ENCODE measurements at places on chromosomes 11 and 22.

- no peak for DNase-seq
Observed at GRCh38 chr11:77308838-77309237, 7.4 kb upstream of the GDPD4 start.

DNA sequence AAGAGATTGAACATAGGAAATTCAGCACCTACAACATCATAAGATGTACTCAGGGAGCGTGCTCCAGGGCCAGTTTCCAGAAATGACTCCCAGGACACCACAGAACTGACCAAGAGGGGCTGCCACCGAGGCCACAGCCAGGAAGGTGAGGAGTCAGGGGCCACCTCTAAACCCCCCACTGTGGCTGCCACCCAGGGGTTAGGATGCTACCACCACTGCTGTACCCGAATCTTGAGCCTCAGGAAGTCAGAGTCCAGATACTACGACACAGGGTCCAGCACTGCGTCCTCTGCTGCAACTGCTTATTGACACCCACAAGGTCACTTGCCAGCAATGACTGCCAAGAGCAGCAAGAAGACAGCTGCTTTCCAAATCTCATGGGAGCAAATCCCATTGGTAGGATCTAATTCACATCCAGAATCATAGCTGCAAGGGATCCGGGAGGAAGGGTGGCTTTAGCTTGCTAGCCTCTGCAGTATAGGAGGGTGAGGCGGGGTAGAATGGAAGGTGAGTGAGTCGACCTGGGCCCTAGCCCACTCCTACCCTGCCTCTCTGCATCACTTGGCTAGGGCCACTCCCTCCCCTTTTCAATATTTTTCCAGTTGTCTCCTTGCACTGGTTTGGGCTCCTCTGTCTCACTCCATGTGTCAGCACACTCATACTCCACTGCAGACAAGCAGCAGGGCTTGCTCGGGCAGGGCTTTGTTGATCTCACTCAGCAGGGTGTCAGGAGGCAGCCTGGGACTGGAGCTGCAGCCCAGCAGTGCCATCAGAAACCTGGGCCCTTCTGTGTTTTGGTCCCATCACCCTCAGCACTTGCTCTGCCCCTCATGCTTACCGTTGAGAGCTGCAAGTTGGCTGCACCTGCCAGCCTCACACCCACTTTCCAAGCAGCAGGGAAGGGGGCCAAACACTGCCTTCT, 18.1 kb upstream of the CYTH4 start:
- DNase-seq = no peak

DNA sequence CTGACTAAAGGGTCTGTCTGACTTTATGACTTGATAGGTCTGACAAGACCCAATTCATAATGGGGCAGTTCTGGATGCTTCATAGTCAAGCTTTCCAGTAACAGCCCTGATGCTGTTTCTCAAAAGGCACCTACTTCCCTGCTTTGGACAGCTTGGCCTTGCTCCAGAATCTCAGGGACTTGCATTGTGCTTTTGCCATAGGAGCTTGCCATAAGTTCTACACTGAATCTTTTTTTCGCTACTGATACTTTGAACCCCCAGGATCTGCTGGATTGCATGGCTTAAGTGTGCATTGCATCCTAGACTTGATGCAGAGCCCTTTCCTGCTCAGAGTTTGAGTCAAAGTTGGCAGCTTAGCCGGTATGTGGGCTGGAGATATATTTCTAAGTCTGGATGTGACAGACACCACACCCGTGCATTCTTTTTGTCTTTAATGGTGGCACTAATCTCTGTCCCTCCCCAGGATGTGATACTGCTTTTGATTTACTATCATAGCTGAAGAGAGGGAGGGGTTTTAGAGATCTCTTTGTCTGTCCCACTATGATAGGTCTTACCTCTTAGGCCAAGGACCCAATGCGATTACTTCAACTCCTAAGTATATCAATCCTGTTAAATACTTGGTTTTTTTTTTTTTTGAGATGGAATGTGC, 16.9 kb upstream of the SLC3A2 start:
- DNase-seq = no peak

DNA sequence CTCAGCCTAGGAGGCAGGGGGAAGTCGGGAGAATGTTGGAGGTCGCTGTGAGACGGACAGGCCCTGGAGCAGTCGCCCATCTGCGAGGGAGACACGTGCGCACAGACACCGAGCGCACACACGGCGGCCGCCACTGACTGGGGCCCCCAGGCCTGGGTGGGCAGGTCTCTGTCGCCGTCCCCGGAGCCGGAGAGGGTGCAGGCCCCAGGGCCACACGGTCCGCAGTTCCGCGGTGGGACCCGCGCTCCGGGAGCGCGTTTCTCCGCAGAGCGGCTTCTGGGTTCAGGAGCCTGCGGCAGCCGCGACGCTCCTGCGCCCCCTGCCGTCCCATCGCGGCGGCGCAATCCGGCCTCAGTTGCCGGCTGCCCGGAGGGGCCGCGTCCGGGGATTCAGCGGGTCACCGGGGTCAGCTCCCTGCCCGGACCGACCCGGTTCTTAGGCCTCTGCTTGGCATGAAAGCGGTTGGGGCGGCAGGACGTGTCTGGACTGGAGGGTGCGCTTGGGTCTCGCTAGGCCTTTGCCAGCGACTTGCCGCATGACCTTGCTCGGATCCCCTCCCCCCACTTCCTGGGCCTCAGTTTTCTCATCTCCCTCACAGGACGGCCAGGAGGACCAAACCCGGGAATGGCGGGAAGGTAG, 31.2 kb downstream of the PDE2A start:
- no peak for DNase-seq

DNA sequence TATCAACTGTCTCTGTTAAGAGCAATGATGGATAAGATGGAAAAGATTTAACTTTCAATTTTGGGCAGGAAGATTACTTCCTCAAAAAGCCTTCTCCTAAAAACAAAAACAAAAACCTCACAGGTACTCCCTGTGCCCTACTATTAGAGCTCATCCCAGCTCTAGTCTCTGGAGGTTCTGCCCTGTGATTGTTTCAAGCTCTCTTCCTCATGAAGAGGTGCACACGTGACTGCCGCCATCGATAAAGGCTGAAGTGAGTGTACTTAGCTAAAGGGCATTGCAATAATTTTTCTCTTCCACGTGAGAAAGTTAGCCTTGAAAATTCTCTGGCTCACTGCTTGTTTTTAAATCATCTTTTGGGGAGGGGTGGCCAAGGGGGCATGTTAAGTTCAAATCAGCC, 36.6 kb downstream of the MPPED2 start:
- no peak for DNase-seq

DNA sequence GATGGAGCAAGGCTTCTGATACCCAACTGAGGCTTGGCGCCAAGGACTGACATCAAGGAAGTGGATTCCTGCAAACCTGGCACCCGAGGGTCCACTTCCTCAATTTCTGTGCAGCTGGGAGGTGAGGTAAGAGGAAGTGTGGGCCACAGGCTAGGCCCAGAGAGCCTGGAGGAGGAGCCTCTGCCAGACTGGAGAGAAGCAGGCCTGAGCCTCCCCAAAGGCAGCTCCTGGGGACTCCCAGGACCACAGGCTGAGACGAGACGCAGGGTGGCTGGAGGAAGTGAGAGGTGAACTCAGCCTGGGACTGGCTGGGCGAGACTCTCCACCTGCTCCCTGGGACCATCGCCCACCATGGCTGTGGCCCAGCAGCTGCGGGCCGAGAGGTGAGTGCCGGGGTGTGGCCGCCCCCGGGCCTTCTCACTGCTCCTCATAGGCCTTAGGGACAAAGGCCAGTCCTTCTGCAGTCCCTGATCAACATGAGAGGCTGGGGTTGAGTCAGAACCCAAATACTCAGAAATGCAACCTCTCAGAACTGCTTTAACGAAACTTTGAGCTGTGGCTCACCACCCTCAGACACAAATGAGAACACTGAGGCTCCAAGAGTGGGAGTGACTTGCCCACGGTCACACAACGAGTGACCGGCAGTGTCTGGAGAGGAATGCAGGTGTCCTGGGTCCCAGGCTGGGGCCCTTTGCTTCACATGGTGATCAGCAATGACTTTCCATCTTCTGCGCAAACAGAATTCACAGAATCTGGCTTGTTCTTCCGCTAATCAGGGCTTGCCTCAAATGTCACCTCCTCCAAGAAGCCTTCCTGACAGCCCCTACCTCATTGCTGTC, at the start of gene NCF4:
TSS of gene NCF4 (plus strand) at position 186 of the 839 bp plus-strand sequence. CDS start at position 352, 166 bp downstream.
- DNase-seq = no peak

DNA sequence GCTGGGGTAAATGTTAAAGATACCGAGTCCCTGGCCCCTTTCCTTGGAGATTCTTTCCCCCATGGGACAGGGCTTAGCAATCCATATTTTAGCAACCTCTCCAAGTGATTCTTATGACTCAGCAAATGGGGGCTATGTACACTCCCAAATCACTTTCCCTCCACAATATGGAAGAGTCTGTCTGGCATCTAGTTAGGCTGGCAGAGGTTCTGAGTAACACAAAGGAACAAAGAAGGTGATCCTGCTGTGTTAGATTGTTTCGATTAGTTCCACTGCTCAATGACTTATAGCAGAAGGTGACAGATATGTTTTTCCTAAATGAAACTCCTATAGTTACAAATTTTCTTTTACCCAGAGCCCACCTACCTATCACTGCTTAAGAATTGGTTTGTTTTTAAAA, 154.0 kb upstream of the SYT13 start:
- no peak for DNase-seq

DNA sequence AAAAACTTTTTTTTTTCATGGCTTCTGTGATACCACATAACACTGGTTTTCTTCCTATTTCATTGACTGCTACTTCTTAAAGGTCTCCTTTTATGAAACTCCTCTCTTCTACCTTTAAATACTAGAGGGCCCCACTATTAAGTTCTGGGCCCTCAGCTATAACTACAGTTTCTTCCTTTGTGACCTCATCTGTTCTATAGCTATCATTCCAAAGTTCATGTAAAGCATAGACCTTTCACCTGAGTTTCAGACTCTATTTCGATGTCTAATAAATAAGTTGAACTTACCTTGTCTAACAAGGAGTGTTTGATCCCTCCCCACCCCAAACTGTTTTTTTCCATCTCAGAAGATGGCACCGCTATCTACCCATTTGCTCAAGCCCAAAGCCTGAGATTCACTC, 35.2 kb downstream of the PAAF1 start:
- DNase-seq = no peak

DNA sequence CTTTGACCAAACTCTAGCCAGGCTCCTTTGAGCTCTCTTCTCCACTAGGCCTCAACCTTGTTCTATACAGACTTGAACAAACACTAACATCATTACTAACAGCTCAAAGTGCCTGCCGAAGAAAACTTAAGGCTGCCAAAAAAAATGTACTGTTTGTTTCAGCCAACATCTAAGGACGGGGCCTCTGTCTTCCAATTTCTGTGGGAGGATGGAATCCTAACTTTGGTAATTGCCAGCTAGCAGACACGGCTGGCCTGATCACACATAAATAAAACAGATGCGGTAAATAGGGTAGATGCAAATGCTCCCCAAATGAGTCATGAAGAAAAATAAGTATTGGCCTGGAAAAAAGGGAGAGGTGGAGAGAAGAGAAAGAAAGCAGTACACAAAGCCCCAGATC, 394.3 kb downstream of the TMEM135 start:
- DNase-seq = no peak

GRCh38 chr11:47918882-47919495, 61.4 kb upstream of the PTPRJ start:
- no peak for DNase-seq

- DNase-seq = no peak
Observed at GRCh38 chr11:121520243-121521144, 67.7 kb upstream of the SORL1-AS1 start.

GRCh38 chr11:45045683-45046471, 95.2 kb upstream of the TP53I11 start:
- no peak for DNase-seq

GRCh38 chr22:24583221-24584165, 9.4 kb downstream of the LRRC75B start:
- DNase-seq = no peak

DNA sequence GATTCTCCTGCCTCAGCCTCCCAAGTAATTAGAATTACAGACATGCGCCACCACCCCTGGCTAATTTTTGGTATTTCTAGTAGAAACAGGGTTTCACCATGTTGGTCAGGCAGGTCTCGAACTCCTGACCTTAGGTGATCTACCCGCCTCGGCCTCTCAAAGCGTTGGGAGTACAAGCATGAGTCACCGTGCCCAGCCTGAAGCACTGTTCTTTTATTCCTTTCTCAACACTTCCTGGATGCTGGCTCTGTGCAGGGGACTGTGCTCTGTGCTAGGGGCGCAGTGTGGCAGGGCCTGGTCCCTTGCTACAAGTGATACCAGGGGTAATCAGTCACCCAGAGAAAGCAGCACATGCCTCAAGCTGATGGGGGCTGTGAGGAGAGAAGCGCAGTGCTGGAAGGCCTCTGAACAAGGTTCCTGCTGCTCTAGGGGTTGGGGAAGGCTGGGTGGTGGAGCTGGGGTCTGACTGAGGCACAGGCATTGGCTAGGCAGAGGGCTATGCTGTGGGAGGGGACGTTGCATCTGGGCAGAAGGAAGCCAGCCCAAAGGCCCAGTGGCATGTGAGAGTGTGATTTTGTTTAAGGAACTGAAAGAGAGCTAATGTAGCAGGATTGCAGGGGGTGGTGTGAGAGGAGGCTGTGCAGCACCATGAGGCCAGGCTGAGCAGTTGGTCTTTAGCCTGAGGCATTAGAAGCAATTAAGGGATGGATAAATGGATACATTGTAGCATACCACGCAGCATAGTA, 42.5 kb downstream of the CABIN1 start:
- DNase-seq = no peak

DNA sequence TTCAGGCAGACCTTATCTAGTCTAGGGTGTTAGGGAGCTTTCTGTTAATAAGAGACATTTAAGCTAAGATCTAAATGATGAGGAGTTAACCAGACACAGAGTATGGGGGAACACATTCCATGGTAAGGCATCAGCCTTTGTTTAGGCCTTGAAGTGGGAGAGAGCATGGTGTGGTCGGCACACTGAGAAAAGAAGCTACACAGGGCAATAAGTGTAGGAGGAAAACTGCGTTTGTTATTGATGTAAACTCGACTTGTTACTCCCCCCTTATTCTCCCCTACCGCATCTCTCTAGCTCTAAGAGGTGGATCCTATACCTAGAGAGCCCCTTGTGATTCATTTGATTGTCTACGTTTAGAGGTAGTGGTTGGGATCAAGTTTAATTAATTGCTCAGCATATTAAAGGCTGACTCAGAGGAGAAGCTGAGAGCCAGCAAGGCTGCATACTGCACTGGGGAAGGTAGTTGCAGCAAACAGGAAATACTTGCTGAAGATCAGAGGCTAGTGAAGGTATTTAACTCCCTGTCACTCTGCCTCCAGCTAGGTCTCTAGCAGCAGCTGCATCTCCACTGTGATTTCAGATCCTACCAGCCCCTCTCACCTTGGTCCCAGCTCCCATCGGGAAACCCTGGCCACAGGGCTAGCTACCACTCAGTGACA, 86.8 kb upstream of the TEAD1 start:
- DNase-seq = no peak

GRCh38 chr11:116071241-116071640, 567.0 kb upstream of the CADM1 start:
- no peak for DNase-seq

- DNase-seq = no peak
Observed at GRCh38 chr11:12077535-12078280, 32.7 kb upstream of the MICAL2 start.

GRCh38 chr11:116043857-116044256, 539.6 kb upstream of the CADM1 start:
- no peak for DNase-seq

GRCh38 chr11:70527429-70528045, 129.2 kb downstream of the CTTN start:
- DNase-seq = no peak

- DNase-seq = no peak
Observed at GRCh38 chr22:29848111-29848510, 10.0 kb upstream of the ASCC2 start.

All from iPS DF 6.9 (cell line).